ENCODE measurements at places on chromosomes 5 and 9.
A peak's percentile ranks its signal among the peaks of the same experiment; 100 is the strongest.

GRCh38 chr9:86955561-86955960, 8.3 kb upstream of the GAS1 start:
- DNase-seq, result no peak

DNA sequence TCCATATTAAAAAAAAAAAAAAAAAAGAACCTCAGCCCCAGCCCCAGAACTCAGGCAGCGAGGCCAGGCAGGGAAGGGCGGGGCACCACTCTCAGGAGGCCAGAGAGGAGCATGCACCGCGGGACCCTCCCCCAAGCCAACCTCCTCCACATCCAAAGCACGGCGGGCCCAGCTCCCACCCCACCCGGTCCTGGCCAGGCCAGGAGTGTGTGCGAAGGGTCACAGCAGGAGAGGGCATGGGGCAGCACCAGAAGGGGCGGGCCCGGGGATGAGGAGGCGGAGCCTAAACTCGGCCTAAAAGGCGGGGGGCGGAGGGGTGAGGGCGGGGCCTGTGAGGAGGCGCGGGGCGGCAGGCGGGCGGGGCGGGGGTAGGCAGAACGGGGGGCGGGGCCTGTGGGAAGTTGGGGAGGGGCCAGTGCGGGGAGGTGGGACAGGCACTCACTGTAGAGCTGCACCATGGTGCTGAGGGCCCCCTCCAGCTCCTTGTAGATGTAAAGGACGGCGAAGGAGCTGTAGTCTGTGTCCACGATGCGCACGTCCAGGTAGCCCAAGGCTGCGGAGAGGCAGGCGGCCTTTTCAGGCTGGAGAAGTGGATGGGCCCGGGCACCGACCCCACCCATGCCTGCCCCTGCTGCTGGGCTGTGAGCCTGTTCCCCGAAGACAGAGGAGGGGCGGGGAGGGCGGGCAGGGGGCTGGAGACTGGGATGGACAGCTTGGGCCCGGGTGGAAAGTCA, 1.2 kb downstream of the LCN15 start:
- DNase-seq, result peak; percentile 96

DNA sequence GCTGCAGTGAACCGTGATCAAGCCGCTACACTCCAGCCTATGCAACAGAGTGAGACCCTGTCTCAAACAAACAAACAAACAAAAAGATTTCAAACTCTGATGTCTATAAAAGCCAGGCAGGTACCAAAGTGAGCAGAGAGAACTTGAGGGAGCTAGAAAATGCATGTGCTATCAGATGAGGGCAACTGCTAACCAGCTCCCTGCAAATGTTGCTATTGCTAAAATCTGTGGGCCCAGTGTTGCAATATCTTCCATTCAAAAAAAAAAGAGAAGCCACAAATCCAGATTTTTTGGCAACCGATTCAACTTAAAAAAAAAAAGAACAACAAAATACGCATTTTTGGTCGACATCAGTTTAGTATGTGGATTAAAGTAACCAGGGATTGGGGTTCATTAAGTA, 5.5 kb downstream of the UBE2D2 start:
- no peak for DNase-seq

- no peak for DNase-seq
These were observed 101.8 kb downstream of the SPRY4 start for GRCh38 chr5:142222866-142223558.

- no peak for DNase-seq
These were observed 42.3 kb upstream of the CLPTM1L start for GRCh38 chr5:1387059-1387755.

DNA sequence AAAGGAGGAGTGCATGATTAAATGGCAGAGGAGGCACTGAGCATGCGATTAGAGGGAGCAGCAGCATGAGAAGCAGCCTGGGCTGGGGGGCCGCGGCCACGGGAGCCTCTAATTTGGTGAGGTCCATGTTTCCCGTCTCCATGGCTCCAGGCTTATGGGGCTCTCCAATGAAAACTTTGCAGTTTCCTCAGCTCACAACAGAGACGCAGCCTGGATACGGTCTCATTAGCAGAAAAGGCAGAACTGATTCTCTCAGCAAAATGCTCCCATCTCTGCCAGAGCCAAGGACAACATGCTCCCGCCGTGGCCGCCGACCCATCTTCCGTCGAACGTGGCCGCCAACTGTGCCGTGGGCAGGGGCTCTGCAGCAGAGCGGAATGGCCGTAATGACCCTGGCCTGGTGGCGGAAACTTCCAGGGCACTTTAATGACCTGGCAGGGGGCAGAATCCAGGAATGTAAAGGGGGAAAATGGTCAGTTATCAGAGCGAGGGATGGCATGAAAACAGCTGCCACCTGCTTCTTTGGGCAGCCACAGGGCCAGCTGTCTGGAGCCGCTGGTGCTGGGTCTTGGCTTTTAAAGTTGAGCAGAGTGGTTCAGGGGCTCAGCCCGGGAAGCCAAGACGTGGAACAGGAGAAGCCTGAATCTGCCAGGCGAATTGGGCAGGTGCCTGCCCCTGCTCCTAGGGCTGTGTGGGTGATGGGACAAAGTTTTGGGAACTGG, 76.5 kb downstream of the COL5A1 start:
- no peak for DNase-seq

DNA sequence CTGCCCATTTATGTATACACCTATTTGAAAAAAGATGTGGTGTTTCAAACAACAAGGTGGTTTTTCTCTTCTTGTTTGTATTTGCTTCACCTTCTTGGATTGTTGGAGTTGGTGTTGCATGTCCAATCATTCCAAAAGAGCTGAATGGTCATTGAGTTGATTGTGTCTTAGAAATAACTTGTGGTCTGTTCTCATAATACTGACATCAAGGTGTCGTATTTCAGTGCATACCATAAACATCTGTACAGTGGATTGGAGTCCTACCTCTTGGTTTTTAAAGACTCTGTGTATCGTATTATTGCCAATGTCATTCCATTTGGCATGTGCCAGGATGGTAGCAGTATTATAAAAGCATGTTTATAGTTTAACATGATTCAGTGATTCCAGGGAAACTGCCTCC, 73.2 kb downstream of the TRIO start:
- DNase-seq, result no peak

DNA sequence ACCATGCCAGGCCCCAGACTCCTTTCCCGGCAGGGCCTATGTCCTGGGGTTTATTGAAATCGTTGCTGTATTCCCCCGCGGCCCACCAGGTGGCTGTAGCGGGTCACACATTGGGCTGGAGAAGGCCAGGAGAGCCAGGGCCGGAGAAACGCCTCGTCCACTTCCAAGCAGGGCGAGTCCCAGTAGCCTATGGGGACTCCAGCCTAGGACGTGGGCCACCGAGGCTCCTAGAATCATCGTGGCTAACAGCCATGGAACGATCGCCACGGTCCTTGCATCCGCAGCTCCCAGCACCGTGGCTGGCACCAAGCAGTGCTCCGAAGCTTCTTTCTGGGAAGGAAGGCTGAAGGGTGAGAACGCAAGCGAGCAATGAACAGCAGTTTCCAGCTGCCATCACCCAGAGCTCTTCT, 87.7 kb downstream of the ENTREP1 start:
- peak; percentile 90 for DNase-seq

GRCh38 chr9:93035821-93036351, 22.6 kb upstream of the SUSD3 start:
- no peak for DNase-seq

- DNase-seq, result no peak
These were observed 4.8 kb downstream of the USP20 start for GRCh38 chr9:129840034-129840433.

DNA sequence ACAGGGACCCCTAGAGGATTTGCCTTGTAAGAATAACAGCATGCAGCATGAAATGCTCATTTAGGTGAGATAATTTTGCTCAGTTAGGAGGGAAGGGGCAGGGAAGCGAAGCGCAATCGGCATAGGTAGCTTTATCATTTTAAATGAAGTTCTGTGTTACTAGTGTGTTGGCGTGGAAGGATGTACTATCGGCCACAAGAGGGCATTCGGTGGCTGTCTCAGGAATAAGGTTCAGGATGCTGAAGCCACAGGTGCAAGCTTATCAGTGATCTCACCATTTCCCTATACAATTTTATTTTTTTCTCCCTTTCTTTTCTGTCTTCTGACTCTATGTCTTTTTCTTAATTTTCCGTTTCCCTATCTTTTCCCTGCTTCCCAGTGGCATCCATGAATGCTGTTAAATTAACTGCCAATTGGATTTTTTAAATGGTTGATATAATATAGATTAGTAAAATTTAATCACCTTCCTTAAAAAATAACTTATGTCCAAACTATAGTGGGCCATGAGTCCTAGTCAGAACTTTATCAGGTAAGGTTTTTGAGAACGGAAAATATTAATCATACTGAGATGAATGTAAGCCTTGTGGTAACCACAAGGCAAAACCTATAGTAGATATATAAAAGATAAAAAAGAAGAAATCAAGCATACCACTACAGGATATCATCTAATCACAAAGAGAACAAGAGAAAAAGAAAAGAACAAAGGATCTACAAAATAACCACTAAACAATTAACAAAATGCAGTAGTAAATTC, 1.2 kb upstream of the INSL6 start:
- DNase-seq, result peak; percentile 56

DNA sequence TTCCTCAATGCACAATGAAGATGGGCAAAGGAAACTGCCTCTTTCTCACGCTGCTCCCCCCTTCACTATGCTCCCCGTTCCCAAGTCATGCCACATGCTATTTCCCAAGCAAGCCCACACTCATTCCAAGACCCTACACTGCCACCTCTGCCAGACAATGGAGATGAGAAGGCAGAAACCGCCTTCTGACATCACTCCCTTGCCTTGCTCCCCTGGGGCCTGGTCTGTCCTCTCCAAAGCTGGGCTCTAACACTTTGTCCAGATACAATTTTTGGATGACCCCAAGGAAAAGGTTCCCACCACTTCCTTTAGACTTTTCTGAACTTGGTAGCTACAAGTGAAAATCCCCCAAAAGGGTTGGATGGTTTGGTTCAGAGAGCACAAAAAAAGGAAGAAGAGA, 7.2 kb upstream of the ADRA1B start:
- DNase-seq, result no peak

DNA sequence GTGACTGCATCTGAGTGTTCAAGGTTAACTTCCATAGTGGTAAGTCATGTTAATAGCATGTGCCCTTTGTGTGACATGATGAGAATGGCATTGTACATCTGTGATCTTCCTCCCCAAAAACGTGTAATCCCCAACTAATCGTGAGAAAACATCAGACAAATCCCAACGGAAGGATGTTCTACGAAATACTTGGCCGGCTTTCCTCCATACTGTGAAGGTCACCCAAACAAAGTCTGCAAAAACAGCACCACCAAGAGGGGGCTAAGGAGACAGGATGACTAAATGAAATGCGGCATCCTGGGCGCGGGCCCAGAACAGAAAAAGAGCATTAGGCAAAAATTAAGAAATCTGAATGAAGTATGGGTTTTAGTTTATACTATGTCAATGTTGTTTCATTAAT, 81.8 kb downstream of the MED10 start:
- DNase-seq, result no peak

- DNase-seq, result no peak
These were observed 56.9 kb downstream of the ACER2 start for GRCh38 chr9:19465586-19466279.

DNA sequence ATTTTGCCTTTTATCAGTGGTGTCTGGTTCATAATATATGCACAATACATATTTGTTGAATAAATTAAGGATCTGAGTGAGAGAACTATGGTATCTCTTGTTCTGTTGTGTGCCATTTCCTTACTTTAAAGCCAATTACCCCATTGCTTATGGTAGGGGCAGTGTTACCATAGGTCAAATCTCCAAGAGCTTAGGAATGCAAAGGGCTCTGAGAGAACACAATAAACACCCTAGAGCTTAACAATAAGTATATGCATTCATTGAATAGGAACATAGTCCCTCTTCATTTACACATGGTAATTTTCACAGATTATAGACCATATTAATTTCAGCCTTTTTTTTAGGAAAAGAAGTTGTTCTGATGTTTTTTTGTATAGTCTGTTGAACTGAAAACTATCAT, 112.2 kb downstream of the MCTP1 start:
- no peak for DNase-seq

DNA sequence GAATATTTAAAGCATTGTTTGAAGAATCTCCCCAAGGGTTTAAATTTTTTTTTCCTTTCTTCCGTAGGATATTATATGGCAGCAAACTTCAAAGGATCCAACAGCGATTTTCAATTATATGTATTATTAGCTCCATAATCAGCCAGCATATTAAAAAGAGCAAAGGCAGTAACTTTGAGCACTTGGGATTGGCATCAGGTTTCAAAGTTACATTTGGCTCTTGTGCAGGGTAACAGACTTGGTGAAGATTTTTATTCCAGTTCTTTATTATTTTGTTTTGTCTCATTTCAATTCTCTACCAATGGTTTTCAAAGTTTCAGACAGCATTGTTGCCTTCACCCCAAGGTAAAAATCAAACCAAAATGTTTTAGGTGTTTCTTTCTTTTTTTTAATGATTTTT, 116.7 kb upstream of the ZNF366 start:
- DNase-seq, result no peak

DNA sequence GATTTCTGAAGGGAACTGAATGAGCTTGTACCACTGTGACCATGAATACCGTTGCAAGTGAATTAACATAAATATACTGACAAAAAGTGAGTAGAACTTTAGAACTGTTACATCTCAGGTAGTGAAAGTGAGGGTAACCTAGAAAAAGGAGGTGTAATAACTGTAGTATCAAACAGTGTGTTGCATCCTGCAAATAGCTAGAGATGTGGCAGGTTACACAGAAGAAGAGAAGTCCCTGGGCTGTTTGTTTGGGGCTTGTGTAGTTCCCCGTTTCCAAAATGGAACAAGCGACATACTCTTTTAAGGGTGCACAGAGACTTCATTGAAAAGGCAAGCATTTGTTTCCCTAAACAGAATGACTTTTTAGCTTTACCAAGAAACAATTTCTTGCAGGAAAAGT, 214.8 kb downstream of the NR3C1 start:
- no peak for DNase-seq

- no peak for DNase-seq
These were observed 215.3 kb downstream of the TLR4 start for GRCh38 chr9:117919538-117919937.

DNA sequence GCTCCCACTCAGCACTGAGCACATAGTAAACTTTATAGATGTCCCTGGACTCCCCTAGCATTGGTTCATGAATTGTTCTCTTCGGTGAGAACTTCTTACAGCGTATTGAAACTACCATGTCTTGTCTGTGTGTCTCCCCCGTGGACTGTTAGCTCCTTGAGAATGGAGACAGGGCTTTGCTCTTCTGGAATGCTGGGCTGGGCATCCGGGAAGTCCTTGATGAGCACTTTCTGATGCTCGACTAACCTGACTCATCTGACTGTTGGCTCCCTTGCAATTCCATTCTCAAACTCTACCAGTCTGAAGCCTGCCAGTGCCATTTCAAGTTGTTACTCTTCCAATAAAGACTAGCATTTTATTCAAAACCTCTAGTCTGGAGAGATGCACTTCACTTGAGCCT, 15.0 kb upstream of the PFDN1 start:
- DNase-seq, result no peak

DNA sequence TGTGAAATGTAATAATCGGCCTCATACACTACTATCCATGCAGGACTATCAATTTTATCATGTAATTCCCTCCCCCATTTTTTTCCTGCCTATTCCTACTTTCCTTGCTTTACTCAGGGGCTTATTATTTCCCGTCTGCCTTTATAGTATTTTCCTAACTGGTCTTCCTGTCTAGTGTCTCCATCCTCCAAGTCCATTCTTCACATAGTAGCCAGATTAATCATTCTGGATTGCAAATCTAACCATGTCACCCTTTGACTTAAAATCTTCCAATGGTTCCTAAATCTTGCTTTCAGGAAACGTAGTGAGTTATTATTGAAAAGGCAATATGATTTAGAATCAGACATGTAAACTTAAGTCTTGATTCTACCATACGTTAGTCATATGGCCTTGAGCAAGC, 307.4 kb upstream of the HAPLN1 start:
- no peak for DNase-seq
